ENCODE measurements at places on chromosomes 7 and 10.

- DNase-seq: no peak
Observed at GRCh38 chr7:153503093-153503492, 549.1 kb upstream of the DPP6 start.

DNA sequence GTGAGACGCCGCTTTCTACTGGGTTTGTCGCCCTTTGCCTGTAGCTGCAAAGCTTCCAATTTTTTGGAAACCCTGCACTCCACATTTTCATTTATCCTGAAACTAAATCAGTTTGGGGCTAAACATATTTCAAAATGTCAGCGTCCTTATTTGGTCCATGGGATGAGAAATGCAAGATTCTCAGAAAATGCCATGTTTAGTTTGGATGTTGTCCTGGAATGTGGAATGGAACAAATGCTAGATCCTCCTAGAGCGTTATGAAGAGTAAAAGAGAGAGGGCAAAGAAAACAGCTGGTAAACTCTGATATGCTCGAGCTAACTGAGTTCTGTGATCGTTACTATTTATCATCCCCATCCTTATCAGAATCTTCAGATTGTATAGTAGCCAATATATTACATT is 236.9 kb downstream of the KLF6 start:
- DNase-seq: no peak

GRCh38 chr7:157645539-157645938 is 308.7 kb downstream of the DNAJB6 start:
- no peak for DNase-seq

GRCh38 chr10:131311661-131312477 is at the start of gene TCERG1L:
TSS of gene TCERG1L (minus strand) at chr10:131311721. CDS start at chr10:131311635, 86 bp downstream.
- no peak for DNase-seq

DNA sequence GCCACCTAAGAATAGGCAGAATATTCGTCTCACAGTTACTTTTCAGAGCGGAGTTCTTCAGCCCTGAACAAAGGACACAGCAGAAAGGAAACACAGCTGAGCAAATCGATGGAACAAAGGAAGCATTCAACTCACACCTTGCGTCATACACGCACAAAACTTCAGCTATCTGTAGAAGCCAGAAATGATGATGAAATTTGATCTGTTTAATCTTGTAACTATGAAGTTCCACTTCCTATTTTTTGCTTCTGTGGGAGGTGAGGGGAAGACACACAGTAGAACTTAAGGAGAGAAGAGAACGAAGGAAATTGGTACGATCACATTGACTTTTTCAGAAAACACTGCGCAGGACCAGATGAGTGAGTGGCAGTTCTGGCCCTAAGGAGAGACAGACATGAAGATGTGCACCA is 26.2 kb downstream of the FAM171A1 start:
- DNase-seq: peak; percentile 20

- no peak for DNase-seq
Observed at GRCh38 chr7:1806354-1806753, 136.3 kb downstream of the ELFN1 start.

GRCh38 chr10:91745090-91745831 is 53.0 kb upstream of the TNKS2 start:
- DNase-seq: peak; percentile 72

- DNase-seq: peak; percentile 28
Observed at GRCh38 chr10:74227697-74228424, 76.8 kb downstream of the ADK start.

DNA sequence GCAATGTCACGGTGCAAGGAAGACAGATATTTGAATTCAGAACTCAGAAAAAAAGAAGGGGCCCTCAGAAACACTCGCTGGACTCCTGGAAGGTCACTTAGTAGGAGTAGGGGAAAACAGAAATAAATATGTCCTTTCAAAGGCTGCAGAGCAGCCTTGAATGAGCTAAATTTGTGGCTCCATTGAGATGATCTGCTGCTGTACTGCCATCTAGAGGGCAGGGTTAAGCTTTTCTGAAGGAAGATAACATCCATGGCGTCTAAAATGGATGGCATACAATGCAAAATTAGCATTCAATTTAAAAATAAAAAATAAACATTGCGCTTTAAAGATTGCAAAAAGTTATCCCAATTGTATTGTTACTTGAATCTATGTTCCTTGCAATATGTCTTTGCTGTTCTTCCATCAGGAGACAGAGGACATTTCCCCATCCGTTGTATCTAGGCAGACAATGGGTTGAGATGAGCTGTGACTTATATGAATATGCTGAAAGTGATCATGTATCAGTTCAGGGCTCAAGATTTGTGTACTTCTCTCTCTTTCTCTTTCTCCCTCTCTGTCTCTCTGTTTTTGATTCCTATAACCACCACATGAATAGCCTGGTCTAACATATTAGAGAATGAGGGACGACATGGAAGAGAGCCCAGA is 642.2 kb downstream of the SH2D4B start:
- peak; percentile 36 for DNase-seq

DNA sequence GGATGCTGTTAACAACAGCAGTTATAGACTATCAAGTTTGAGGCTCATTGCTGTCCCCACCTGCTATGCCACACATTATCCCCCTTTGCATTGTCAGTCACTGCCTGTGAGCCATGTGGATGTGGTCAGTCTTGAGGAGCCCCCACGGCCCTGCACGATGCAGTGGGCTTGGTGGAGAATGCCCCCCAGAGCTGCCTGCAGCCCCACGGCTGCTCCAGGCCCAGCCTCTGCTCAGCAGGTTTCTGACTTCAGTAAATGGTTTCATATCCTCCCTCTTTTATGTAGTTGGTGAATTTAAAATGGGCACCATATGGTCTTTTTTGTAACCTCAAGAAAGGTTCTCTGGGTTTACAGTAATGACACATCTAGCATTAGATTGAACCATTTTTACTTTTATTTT is 164.1 kb downstream of the EBF3 start:
- no peak for DNase-seq

DNA sequence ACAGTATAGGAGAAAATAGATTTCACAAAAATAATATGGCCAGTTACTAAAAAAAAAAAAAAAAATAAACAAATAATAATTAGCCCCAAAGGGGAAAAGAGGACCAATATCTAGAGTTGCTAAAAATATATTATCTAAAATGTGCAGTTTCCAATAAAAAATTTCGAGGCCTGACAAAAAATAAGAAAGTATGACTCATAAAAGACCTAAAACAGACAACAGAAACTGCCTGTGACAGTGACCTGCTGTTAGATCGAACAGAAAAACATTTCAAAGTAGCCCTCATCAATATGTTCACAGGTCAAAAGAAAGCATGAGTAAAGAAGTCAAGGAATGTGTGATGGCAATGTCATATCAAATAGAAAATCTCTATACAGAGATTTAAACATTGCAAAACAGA is 11.8 kb upstream of the TSPAN12 start:
- no peak for DNase-seq

DNA sequence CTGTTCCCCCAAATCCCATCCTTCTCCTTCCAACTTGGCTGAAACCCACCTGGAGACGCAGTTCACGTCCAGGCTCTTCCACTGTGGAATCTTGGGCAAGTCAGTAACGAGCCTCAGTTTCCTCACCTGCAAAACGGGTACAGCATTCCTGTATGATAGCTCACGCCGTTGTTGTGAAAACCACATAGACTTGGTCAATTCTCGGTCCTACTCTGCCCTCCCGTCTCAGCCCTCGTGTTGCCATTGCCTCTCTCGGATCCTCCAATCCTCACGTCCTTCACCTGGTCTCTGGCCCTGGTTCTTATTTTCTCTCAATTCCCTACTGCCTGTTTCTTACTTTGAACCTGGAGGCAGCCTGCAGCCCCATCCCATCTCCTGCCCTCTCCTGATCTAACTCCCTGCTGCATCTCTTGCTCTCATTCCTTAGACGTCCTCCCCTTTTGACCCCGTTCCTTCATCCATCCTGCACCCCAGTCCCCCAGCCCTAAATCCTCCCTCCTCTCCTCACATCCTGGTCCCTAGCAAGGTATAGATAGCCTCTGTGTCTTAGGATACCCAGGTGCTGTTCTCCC is 2.0 kb upstream of the MUC12 start:
- no peak for DNase-seq

DNA sequence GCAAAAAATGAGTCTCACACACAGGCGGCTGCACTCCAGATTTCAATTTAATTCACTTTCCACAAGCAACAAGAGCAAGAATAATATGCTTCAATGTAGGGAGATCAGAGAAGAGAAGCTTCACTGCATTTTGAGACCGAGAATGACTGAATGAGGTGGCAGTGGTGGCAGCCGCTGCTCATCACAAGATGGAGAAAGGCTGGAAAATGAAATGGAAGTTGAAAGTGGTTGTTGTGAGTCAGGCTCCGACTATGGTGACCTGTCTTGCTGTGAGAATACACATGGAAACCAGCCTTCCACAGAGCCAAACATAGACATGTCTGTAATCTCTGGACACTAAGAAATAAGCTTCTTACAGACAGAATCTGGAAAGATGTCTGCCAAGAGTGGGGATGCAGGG is 499.6 kb upstream of the LRRN3 start:
- no peak for DNase-seq

DNA sequence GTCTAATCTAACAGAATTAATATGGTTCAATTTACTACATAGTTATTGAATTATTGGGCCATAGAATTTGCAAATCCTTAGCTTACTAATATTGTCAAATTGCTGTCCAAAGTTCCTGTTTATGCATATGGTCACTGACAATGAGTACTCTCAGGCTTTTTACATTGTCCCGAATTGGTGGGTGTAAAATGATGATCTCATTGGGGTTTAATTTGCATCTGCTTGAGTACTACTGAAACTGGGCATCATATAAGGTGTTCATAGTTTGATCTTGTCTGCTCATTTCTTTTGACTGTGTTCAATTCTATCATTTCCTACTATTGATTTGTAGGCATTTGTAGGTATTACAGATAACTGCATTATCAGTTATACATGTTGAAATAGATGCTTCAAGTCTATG is 12.7 kb downstream of the ABCA13 start:
- no peak for DNase-seq

GRCh38 chr7:2945171-2945570 is 98.5 kb downstream of the CARD11 start:
- no peak for DNase-seq

- peak; percentile 43 for DNase-seq
Observed at GRCh38 chr7:92609921-92610518, 19.8 kb upstream of the FAM133B start.

- no peak for DNase-seq
Observed at GRCh38 chr10:51297438-51297837, 223.2 kb downstream of the PRKG1 start.

GRCh38 chr7:30070052-30070451 is 41.8 kb downstream of the PLEKHA8 start:
- DNase-seq: no peak

DNA sequence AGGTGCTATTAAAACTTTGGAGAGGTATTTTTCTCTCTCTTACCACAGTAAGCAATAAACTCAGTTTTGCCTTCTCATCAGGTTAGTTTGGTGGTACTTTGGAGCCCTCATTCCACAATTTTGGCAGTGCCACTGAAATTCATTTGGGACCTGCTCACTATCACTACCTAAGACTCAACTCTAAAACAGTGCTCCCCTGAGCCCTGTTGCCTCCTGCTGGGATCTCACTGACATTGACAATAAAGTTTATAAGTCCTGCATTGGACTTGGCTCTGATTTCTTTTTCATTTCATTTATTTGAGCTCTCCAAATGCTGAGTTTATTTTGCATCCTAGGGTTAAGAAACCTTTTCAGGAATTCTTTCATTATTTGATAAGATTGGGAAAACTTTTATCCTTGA is 130.8 kb upstream of the HPS1 start:
- DNase-seq: no peak

GRCh38 chr10:19986591-19986990 is 170.4 kb downstream of the PLXDC2 start:
- DNase-seq: no peak

DNA sequence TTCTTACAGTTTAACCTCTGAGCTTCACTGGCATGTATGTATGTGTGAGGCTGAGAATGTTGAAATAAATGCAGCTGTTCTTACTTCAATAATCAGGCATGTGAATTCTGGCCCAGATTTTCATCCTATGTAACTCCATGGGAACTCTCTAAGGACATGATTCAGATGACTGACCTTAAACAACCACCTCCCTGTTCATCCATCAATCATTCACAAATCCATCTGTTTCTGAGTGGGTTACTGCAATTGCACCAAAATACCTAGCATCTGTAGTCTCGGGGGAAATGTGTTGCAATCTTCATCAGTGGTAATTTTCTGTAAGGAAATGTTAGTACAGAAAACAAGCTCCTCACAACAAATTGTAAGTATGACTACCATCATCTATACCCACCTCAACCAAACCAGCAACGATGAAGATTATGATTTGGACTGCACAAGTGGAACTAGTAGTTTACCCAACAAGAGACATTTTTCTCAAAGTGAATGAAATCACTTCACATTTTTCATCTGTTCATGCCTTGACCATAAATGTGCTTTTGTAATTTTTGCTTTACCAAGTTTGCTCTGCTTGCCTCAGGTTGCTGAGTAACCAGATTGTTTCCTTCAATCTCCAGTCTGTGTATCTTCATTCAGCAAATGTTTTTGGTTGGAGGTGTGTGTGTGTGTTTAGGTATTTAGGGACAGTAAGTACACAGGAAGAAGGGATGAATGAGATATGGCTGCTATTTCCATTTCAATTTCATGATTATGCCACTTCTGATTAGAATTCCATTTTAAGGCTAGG is 65.7 kb upstream of the FZD8 start:
- DNase-seq: no peak
